ENCODE measurements at places on chromosomes 12 and 14.

GRCh38 chr12:75360920-75361319 lies 26.4 kb downstream of the GLIPR1L1 start:
- DNase-seq, result no peak

DNA sequence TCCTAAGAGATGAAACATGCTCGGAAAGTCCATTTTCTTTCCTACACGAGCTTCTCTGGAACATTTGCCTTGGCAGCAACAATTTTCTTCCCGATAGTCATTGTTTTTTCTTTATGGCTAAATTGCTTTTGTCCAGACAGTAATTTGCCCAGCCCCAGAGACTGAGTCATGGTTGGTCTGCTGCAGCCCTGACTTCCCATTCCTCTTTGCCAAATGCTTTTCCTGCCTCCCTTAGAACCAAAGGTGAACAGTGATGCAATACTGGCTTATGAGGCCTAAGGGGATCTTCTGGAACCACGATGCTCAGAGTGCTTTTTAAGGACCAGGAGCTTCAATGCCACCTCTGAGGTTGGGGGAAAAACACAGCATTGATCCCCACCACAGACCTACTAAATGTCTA lies 1599.6 kb upstream of the TMEM132C start:
- DNase-seq, result no peak

DNA sequence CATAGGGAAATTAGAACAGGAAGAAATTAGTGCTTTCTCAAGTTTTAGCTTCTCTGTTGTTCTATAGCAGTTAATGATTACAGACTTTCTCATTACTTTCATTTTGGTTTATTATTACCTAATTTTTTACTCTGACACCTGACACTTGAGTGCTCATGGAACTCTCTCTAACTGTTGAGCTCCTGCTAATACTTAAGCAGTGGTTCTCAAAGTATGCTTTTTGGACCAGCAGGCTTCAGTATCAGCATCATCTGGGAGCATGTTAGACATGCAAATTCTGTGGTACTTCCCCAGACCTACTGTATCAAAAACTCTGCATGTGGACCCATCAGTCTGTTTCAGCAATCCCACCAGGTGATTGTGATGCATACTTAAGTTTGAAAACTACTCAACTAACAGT lies 235.3 kb downstream of the CCDC91 start:
- DNase-seq, result no peak

GRCh38 chr12:89695830-89696229 lies 12.8 kb downstream of the ATP2B1 start:
- no peak for DNase-seq

- no peak for DNase-seq
These were observed 343.9 kb downstream of the NPAS3 start for GRCh38 chr14:33282331-33283230.

DNA sequence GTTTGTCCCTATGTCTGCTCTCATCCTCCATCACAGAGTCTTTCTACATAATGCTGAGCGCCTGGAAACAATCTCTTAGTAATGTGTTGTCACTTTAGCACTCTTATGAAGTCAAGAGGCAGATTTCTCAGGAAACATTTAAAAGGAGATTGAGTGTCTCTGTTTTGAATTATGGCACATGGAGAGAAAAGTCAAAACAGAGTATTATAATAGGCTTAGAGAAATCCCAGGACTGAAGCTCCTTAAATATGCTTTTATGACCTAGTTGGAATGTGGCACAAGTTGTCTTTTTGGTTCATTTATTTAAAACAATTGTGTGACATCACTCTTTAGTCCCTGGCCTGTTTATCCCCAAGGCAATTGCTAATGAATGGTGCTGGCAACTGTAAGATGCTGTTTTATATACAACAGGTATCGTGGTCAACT lies 117.8 kb upstream of the HIF1A start:
- DNase-seq, result no peak

DNA sequence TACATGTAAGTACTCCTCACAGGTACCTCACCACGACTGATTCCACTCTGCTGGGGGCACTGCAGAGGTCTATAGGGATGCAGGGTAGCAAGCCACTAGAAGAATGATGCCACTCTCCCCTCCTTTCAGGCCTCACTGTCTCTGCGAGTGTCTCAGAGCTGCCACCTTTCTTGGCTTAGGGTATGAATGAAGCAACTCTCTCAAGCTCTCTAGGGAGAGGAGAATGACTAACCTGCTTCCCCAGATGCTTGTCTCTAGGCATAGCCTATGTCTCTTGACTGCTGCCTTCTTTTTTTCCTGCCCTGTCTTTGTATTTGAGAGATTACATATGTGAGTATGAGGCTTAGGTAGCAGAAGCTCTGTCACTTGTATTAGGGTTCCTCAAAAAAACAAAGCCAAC lies 566.5 kb upstream of the ATP2B1 start:
- DNase-seq, result no peak

DNA sequence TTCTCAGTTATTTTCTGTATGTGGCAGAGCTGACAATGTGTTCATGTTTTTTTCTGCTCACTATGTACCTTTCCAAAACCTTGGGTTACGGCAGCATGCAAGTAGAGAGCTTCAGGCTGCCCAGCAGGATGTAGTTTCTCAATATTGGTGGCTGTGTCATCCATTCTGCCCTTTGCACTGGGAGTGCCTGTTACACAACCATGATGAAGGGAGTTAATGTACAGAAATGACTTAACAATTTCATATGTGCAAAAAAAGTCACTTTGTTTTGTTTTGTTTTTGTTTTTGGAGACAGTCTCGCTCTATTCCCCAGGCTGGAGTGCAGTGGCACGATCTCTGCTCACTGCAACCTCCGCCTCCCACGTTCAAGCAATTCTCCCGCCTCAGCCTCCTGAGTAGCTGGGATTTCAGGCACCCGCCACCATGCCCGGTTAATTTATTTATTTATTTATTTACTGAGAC lies 6.1 kb upstream of the CNIH1 start:
- DNase-seq, result peak; percentile 49

DNA sequence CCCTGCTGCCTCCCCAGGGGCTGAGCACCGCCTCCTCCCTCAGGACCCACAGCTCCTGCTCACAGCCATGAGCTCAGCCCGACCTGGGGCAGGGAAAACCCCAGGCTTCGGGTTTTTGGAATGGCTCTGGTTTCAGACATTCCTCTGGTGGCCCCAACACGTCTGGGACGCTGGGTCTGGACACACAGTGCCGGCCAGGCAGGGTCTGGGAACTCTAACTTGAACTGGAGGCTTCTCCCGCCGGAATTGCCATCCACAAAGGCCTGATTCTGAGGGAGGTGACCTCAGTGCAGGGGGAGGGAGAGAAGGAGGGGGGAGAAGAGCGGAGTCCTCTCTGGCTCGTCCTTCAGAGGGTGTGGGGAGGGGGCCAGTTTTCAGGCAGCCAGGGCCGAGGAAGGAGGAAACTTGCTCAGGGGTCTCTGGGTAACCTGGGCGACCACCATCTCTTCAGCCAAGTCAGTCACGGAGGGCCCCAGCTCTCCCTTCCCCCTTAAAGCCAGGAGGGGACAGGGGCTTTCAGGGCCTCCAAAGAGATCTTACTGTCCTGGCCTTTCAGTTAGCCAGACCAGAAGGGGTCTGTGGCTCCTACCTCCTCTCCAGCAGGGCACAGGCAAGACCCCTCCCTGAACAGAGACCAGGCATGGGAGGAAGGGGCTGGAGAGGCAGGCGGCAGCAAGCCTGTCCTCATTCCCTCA lies 19.4 kb downstream of the NCKAP5L start:
- no peak for DNase-seq

DNA sequence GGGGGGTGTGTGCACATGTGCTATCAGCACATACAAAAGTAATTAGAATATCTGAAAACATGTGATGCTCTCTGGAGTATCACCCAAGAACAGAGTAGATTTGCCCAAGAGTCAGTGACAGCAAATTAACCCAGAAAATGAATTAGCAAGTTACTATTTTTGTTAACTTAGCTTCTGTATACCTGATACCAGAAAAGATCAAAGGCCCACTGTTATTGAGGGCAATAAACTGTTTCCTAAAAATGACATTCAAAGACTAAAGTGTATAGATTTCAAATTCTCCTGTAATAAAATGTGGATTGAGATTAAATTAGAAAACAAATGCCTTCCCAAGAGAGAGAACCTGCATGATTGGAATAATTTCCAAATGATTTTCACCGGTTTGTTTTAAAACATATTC lies 184.7 kb downstream of the MED13L start:
- no peak for DNase-seq

GRCh38 chr12:73057428-73057827 lies 785.3 kb downstream of the TRHDE start:
- no peak for DNase-seq

DNA sequence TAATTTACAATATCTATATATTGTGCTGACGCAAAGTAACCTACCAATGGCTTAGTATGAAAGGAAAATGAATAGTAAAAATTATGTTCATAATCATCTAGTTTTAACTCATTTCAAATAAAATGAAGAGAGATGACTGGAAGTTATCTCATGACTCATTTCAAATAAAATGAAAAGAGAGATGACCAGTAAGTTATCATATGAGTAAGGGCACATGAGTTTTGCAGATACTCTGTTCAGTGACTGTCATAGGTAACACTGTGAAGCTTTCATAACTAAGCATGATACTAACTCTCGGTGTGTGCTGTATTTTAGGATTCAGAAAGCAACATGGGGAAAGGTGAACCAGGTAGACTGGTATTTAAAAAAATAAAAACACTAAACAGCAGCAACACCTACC lies 364.5 kb upstream of the DIO2 start:
- no peak for DNase-seq

DNA sequence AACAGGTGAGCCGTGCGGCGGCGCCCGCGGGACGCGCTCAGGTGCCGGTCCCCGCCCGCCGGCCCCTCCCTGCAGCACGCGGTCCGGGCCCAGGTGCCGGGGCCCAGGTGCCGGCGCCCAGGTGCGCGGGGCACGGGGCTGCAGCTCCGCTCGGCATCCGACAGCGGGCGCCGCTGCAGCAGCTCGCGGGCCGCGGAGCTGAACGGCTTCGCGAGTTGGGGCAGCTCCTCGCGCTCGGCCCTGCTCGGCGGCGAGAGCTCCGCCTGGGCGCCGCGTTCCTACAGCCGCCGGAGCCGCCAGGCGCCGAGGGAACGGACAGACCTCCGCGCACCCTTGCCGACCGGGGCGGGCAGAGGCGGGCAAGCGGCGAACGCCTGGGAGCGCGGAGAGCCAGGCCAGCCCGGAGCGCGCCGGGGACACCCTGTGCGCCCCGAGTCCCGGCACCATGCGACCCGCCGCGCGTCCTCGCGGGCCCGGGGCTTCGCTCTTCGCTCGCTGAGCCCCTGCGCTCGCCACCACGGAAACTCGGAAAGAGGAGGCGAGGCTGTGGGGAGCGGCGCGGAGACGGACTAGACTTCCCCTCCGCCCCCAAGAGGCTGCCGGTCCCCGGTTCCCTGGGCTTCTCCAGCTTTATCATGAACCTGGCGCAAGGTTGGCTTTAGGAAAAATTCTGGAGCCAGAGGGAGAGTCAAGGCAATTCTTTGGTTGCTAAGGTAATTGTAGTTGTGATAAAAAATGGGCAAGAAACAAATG lies at the start of gene RGS6:
Gene RGS6, plus strand, starts transcription at position 201 of the 753 bp plus-strand sequence.
- no peak for DNase-seq

GRCh38 chr14:68719634-68720384 lies 73.1 kb downstream of the ZFP36L1 start:
- DNase-seq, result no peak

DNA sequence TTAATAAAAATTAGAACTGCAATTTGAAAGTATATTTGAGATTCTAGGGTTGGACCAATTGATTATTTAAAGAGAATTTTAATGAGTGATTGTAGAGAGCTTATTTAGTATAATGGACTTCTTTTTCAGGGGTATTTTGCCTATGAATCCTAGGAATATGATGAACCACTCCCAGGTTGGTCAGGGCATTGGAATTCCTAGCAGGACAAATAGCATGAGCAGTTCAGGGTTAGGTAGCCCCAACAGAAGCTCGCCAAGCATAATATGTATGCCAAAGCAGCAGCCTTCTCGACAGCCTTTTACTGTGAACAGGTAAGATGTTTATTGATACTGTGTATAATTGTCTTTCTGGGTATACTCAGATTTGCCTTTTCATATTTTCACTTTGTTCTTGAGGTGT lies 35.9 kb upstream of the KCNMB4 start:
- DNase-seq, result no peak

DNA sequence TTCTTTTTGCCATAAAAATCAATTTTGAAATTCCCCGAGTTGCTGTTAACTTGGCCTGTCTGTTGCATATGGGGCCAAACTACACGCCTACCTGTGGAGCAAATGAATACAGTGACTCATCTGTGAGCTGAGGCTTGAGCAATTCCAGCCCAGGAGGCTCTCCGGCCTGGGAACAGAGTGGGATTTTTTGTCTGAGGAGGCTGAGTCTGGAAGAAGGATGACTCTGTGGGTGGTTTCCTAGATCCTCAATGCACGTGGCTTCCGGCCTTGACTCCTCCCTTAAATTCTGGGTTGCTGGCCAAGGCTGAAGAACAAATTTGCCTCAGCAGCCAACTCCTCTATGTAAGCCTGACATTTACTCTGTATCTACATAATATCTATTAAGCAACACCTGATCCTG lies 124.1 kb downstream of the SSPN start:
- DNase-seq, result no peak

GRCh38 chr12:65443038-65443437 lies 164.6 kb downstream of the MSRB3 start:
- no peak for DNase-seq

GRCh38 chr12:80607361-80608135 lies 99.9 kb upstream of the MYF6 start:
- DNase-seq, result no peak

- DNase-seq, result no peak
These were observed 1.9 kb upstream of the HOXC5 start for GRCh38 chr12:54030889-54031471.

DNA sequence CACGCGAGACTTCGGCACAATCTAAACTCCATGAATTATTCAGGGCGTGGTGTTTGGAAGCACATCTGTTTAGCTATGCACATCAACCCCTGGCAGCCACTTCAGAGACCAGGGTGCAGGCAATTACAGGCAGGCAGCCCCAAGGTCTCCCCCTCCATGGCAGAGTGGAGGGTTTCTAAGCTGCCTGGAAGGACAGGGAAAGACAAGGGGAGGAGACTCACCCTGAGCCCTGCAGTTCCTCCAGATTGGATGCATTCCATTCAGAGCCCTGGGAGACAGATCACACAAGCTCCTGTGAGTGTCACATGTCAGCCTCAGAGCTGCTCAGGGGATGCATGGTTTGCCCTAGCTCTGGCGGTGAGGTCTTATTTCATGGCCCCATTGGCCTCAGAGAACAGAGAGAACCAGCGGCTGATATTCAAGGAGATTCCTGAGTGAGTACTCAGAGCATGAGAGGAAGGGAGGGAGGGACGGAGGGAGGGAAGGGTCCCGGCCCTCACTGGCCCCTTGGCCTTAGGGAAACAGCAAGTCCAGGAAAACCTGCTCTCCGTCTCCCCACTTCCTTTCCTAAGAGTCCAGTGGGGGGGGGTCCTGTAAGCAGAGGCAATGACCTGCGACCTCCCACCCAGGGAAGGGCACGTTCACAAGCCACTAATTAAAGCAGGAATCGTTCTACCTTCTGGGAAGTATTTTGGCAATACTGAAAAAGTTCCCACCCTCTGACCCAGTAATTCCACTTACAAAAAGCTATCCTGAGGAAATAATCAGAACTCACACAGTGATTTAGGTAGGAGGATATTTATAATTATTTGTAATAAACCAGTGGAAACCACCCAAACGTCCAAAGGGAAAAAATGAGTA lies 55.1 kb downstream of the SSH1 start:
- no peak for DNase-seq

- DNase-seq, result no peak
These were observed 23.7 kb upstream of the HDAC7 start for GRCh38 chr12:47843226-47843980.
